ENCODE measurements at places on chromosomes 5 and 9.

DNA sequence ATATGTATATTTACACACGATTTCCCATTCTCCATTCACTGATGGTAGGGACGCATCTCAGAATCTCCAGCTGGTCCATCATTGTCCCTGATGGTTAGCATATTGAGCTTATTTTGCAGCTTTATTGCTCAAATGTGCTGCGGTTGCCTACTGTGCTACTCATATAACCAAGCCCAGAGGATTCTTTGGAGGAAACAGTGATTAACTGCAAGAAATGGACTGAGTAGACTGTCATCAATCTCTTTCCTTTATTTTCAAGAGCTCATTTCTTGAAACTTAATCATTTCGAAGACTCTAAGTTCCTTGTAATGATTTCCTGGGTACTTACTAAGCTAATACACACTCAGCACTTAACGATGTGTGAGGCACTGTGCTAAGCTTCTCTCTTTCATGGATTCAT is 119.0 kb downstream of the MAT2B start:
- peak; percentile 7 for DNase-seq

DNA sequence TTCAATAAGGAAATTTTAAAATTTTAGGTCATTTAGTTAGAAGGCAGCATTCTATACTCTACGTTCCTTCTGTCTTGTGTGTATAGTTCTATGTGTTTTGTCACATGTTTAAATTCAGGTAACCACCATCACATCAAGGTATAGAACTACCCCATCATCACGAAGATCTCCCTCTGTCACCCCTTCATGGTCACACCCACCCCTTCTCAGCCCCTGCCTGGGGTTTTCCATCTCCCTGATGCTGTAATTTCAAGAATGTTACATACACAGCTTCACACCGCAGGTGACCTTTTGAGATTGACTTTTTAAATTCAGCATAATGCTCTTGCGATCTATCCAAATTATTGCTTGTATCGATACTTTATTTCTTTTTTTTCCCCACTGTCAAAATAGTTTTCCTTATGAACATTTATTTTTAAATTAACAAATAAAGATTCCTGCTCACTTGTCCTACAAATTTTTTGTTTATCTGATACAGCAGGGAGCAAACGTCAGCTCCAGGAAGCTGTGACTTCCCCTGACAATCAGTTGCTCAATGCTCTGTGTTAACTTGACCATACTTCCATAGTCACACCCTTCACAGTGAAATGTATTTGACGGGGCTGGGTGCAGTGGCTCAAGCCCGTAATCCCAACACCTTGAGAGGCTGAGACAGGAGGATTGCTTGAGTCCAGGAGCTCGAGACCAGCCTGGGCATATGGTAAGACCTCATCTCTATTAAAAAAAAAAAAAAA is 10.2 kb downstream of the BTNL8 start:
- DNase-seq, result no peak

- no peak for DNase-seq
Observed at GRCh38 chr9:124139001-124139400, 118.7 kb upstream of the NEK6 start.

DNA sequence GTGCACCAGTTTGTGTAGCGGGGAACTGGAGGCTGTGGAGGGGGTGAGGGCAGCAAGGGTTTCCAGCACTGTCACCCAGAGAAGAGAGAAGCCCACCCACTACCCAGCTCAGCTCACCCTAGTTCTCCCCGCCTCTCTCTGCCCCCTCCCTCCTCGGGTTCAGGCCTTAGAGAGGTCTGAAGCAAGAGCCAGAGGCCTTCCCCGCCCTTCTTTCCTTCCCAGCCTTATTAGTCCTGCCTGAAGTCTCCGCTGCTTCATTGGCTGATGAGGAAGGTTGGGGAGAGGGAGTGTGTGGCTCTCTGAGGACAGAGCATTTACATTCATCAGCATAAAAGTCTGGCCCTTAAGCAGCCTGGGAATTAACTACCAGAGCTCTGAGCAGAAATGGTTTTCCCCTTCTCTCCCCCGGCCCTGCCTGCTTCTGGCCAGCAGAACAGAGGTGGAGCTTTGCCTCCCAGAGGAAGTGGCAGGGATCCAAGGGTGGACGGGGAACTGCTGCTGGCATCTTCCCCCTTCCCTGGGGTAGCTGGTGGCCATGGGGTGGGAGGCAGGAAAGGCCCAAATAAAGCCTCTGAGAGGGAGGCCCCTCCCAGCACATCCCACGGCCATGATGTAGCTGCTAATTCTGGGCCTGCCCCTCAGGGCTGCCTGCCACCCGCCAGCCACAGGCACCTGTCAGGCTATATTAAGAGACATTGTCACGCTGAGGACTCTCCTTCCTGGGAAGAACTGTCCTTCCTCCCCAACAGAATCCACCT is 4.1 kb downstream of the DNAJB5 start:
- DNase-seq, result peak; percentile 57

DNA sequence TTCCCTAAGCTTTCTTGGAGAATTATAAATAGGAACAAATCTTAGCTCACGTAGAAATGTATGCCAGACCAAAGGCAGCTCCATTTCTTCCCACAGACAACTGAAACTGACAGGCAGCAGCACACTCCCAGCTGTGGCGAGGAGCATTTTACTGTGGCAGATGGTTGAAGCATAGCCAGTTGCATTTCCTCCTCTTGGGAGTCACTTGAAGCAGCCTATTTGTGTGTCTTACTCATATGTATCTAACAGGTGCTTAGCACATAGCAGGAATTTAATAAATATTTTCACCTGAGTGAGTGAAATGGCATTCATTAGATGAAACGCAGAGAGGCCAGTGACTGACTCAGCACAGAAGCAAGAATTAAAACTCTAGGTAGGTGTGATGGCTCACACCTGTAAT is 12.3 kb upstream of the MTMR12 start:
- DNase-seq, result peak; percentile 39

- DNase-seq, result no peak
Observed at GRCh38 chr5:59758566-59758965, 135.0 kb downstream of the PDE4D start.

GRCh38 chr9:130711469-130711868 is 17.9 kb downstream of the EXOSC2 start:
- no peak for DNase-seq

- no peak for DNase-seq
Observed at GRCh38 chr9:89684912-89685636, 80.3 kb downstream of the GADD45G start.

GRCh38 chr9:70868661-70869652 is 252.5 kb downstream of the TRPM3 start:
- no peak for DNase-seq
